ENCODE measurements at places on chromosomes 7 and 10.

DNA sequence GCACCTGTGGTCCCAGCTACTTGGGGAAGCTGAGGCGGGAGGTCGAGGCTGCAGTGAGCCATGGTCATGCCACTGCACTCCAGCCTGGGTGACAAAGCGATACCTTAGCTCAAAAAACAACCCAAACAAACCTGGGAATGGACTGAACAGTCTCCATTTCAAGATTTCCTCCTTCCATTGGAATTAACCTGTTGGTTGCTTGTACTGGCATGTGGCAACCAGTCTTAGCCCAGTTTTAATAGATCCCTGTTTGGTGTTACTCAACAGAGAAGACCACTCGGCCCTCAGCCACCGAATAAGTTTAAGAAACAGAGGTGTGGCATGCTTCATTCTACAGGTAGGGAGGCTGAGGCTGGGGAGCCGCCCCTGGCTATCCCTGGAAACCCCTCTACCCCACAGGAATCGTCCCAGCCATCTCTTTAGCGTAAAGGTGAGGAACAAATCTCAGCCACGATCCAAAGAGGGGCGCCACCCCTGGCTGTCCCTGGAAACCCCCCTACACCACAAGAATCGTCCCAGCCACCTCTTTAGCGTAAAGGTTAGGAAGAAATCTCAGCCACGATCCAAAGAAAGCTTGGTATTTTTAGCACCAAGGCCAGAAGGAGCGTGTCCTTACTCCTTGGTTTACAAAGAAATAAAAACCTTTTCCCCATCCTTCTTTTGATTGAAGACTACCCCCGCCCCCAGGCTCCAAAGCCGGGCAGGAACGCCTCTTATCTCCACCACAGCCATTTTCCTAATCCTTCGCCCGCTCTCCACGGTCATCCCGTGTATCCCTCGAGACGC, 861 bp upstream of the TSPAN14 start:
- DNase-seq = no peak

GRCh38 chr7:50812094-50812493, 29.4 kb upstream of the GRB10 start:
- no peak for DNase-seq

GRCh38 chr10:51302316-51302715, 228.0 kb downstream of the PRKG1 start:
- no peak for DNase-seq

DNA sequence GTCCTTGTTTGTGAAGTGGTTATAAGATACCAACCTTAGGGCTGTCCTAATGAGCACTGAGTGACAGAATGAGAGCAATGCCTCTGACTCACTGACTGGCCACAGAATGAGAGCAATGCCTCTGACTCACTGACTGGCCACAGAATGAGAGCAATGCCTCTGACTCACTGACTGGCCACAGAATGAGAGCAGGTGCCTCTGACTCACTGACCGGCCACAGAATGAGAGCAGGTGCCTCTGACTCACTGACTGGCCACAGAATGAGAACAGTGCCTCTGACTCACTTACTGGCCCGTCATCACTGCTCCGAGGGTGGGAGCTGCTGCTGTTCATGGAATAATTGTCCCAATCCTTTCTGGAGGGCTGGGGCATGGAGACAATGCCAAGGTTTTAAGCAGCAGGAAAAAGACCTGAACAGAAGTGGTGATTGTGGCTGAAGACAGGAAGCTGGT, 265.2 kb upstream of the PPP2R2D start:
- no peak for DNase-seq

GRCh38 chr7:106887421-106887820, 22.3 kb downstream of the PIK3CG start:
- no peak for DNase-seq

DNA sequence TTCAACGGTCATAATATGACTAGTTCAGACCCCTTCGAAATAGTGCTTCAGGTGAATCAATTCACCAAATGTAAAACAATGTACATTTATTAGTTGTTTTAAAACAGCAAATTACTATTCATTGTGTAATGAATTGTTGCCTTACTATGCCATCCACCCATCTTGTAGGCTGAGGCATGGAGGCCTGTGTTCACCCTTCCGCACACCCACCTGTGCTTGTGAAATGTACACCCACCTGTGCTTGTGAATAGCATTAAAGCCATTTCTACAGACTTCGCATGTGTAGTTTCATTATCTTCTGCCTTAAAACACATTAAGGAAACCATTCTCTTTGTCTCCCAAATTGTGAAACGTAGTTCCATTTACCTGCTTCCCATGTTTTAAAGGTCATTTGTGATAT, 16.8 kb downstream of the CLRN3 start:
- DNase-seq = no peak

GRCh38 chr10:10317151-10317550, 700.5 kb upstream of the CELF2 start:
- DNase-seq = no peak

DNA sequence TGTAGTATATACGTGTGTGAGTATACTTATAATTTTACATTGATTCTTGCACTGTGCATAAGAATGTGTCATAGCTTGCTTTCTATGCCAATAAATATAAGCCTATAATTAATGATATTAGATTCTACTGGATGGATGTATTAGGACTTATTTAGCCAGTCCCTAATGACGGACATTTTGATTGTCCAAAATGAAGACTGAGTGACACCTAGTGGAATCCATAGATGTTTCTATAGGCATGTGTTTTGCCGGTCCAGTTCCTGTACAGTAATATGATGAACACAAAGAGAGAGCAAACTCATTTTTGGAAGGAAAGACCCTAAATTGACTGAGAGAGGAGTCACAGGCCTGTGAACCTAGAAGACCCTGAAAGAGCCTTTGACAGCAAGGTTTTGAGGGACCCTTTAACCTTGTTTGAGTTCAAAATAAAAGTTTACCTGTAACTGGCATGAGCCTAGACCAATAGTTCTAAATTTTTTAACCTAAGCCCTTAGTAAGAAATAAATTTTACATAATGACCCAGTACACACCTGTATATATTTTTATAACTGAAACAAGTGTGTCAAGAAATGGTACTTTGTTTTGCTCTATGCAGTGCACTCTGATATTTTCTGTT, 42.4 kb upstream of the AGBL3 start:
- no peak for DNase-seq

DNA sequence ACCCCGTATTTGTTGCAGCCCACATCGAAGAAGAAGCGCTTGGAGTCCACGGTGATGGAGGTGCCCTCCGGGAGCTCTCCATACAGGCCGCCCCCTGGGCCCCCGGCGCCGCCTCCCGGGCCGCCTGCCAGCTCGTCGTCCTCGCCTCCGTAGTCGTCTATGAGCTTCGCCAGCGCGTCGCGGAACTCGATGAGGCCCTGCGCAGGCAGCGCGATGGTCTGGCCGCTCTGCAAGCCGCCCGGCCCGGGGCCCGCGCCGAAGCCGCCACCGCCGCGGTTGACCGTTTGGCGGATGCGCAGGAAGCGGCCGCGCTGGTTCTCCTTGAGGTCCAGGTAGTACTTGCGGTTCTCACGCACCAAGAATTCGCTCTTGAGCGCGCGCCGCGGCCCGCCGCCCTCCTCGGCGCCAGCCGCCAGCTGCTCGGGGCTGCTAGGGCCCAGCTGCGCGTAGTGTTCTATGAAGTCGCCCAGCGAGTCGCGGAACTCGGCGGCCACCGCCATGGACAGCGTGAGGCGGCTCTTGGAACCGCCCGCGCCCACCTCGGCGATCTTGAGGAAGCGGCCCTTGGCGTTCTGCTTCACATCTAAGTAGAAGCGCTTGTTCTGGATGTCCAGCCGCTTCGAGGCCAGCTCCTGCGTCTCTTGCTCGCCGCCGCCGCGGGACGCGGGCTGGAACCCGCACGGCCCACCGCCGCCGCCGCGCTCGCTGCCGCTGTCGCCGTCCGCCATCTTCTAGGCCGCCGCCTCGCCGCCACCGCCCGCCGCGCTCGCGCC, 523 bp downstream of the PURB start:
- peak; percentile 37 for DNase-seq

DNA sequence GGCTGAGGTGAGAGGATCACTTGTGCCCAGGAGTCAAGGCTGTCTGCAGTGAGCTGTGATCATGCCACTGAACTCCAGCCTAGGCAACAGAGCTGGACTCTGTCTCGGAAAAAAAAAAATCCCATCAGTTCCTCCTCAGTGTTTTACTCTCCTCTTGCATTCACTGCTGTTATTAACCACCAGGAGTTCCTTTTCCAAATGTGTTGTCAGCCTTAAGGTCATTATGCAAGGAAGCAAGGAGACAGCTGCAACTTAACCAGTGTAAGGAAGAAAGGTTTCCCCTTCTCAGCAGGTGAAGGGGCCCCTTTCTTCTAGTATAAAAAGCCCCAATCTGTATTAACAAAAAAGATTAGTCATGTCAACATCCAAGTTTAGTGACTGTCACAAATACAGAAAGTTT, 86.6 kb upstream of the LEP start:
- no peak for DNase-seq

- no peak for DNase-seq
Observed at GRCh38 chr10:14740684-14741247, 33.9 kb downstream of the FAM107B start.

DNA sequence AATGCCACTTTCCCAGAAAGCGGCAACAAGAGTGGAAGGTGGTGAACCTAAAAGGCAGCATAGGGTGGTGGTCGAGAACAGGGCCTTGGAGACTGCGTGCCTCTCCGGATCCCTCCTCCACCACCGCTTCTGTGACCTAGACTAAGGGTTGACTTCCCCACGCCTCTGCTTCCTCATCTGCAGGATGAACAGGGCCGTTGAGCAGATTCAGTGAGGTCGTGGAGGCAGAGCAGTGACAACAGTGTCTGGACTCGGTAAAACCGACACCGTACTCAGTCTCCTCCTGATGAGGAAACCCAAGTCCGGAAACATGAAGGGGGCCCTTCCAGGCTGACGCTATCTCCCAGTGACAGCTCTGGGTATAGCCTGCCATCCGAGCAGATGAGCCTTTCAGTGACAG, 162.6 kb downstream of the CELF2 start:
- peak; percentile 61 for DNase-seq

GRCh38 chr7:128145191-128145590, 95.9 kb upstream of the LEP start:
- DNase-seq = no peak

GRCh38 chr7:54969208-54969967, 49.4 kb upstream of the EGFR start:
- no peak for DNase-seq

- no peak for DNase-seq
Observed at GRCh38 chr7:117096330-117096729, 143.0 kb downstream of the ST7 start.

- DNase-seq = no peak
Observed at GRCh38 chr7:28988810-28989209, 30.7 kb upstream of the TRIL start.

DNA sequence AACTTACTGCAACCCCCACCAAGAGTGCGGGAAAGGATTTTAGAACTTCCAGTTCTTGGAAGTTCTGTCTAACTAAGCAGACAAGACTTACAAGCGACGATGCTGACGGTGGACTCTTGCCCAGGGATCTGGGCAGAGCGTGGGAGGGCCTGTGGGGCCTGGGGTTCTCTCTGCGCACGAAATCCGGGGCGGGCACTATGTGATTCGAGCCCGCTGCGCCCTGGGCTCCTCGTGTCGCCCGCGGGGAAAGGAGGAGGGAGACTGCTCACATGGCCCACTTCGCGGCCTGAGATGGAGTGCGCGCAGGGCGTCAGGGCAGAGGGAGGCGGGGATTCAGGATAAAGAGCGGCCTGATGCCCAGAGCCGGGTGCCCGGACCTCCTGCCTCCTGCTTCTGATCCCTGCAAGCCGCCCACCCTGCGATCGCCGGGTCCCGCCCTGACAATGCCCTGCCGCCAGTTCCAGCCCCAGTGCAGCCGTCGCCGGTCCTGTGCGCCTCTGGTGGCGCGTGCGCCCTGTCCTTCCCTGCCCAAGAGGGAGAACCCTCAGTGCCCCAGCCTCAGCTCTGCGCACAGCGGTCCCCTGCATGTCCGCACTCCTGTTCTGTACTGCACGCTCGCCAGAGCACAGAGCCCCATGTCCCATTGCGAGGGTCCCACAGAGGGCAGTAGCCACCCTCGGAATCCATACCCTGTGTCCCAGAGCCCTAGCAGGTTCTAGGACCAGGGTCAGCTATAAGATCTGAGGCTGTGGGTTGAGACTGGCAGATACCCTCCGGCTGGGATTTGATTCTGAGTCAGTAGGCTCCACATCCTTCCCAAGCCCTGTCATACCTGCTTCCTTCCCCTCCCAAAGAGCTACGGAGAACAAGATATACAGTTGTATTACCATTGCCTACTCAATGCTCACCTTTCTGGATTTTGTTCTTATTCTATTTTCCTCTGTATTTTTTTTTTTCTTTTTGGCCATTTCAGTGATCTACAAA, 99.4 kb upstream of the TMEM106B start:
- DNase-seq = no peak

GRCh38 chr10:75398692-75399460, 2.7 kb downstream of the ZNF503 start:
- no peak for DNase-seq

- DNase-seq = no peak
Observed at GRCh38 chr7:2980401-2981102, 63.1 kb downstream of the CARD11 start.

DNA sequence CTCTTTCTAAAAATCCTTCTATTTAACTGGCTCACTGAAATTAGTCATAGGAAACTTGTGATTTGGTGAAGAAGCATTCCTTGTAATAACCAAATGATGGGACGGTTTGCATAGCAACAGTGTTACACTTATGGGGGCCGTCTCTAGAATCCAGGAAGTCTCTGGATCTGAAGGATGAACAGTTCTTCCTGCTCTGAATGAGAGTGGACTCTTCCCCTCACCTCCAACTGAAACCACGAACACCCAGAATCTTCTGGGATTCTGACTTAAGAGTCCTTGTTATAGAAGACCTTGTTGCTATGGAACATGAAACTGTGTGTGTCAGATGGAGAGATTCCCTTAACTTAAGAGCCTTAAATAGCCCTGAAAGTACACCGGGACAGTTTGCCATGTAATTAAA, 23.2 kb downstream of the NOLC1 start:
- DNase-seq = no peak

GRCh38 chr7:30732606-30733005, 19.3 kb upstream of the INMT start:
- DNase-seq = no peak

GRCh38 chr7:2211259-2211880, 21.4 kb downstream of the MAD1L1 start:
- no peak for DNase-seq

- no peak for DNase-seq
Observed at GRCh38 chr10:96700374-96701099, 19.8 kb downstream of the PIK3AP1 start.

DNA sequence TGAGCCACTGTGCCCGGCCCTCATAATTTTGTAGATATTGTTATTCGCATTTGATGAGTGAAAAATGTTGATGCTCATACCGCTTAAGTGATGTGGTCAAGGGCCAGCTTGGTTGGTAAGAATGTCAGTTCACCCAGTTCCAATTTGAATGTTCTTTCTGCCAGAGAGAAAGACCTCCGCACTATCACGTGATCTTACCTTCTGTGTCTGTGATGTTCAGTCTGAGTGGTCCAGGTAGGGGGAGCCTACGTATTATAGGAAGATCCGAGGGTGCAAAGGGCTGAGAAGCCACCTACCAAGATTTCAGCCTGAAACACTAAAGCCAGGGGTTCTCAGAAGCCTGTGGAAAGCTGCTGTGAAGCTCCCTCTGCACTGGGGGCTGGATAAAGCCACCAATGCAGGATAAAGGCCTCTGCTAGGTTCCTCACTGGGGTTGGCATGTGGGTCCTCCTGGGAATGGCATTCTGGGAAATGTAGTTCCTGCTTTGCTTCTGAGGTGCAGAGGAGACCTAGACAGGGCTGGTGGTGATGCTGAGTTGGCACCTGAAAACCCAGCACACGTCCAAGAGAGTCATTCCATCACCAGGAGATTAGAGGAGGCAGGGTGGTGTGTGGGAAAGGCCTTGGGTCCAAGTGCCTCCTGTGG, 64.7 kb upstream of the AOAH start:
- DNase-seq = peak; percentile 46
